Posterior vena cava (tissue), 2 donors: ENCODE measurements at places on chromosomes 4 and X.

DNA sequence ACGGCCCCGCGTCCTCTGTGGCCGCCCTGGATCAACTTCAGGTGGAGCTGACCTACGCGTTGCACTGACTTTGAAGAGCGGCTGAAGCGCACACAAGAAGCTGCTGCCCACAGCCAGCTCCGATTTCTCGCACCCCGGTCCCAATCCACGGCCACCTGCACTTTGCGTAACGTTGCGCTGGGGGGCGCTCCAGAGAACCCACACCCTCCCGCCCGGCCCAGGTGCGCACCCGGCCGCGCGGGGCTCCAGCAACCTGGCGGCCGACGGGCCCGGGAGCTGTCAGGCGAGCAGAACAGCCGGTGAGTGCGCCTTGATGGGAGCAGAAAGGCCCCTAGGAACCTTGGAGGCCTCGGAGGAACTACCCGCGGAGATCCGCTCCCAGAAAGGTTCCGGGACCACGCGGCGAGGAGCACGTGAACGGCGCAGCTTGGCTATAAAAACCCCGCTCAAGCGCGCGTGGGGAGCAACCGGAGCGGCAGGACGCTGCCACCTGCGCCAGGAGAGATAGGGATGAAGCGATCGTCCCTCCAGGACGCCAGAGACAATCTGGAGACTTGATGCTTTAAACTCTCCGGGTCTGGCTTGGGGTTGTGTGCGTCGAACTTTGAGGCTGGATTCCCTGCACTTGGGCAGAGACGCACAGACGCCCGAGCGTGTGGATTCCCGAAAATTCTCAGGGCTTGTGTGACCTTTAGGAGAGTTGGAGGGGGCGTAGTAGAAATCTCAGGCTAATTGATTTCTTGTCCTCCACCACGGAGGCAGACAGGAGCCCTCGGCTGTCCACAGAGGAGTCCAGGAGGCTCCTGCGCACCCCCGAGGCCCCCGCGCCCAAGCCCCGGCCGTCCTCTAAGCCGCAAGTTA lies 591 bp upstream of the NWD2 start:
- peak; percentile 74 for DNase-seq

DNA sequence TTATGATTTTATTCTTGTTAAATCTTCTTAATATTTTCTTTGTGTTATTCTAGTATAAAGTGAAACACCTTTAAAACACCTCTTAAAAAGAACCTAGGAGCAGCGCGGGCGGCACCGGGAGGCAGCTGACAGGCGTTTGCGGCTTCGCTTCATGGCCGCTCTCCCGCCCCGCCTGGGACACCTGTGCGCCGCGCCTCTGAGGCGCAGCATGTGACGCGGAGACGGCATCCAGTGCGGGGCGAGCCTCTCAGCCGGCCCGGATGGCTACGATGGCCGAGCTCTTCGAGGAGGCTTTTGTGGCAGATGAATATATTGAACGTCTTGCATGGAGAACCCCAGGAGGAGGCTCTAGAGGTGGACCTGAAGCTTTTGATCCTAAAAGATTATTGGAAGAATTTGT lies 1592.7 kb downstream of the TECRL start:
- DNase-seq: no peak

GRCh38 chrX:149648932-149649331 lies 17.3 kb upstream of the TMEM185A start:
- no peak for DNase-seq

- DNase-seq: no peak
These were observed 77.4 kb upstream of the PRSS48 start for GRCh38 chr4:151199319-151200190.
